ENCODE measurements at places on chromosomes 13 and 19. TPM values are rescaled to one million over a fixed set of nuclear protein-coding genes. Genes with fewer than 3 reads are reported as not detected.

RHPN2 gene
- 92.1 TPM for total RNA-seq

FFAR1 gene
- 1.7 TPM for total RNA-seq

DIAPH3 gene
- 9.3 TPM for total RNA-seq

CHST8 gene
- not detected for total RNA-seq

DHDH gene
- total RNA-seq: 4.4 TPM

FBXO46 gene
- total RNA-seq: 22.0 TPM

ZNF560 gene
- total RNA-seq: not detected

CCDC169 gene
- not detected for total RNA-seq

MAP2K2 gene
- total RNA-seq: 353 TPM
